ENCODE measurements at places on chromosomes 5 and 9.

GRCh38 chr5:157306692-157307471 is 41.0 kb downstream of the CYFIP2 start:
- no peak for DNase-seq

DNA sequence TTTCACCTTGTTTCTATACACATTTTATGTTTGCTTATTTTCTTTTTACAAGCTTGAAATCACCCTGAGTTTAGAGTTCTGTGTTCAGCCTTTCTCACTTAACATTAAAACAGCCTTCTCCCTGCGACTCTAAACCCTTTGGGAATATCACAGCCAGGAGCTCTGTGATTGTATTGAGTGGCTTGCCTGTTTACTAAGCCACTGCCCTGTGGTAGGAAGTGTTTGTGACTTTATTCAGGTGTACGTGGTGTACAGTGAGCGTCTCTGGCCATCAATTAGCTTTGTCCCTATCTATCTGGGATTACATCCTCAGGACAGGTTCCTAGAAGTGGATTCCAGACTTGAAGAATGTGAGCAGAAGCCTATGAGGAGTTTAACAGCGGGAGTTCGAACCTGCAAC is 11.0 kb upstream of the NEURL1B start:
- DNase-seq, result no peak

DNA sequence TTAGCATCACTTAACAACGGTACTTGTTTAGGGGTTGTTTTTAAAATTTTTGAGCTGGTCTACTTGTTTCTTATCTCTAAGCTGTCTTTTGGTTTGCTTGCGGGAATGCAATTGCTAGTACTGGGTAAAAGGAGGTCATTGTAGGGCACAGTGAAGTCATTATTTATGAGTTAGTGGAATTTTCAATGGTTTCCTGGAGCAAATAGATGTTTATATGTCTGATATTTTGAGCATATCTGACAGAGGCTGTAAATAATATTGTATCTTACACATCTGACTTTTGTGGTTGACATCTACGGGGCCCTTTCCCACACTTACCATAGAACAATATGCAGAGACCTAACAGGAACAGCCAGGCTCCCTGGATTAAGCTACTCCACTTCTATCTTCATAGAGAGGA is 90.4 kb upstream of the IL6ST start:
- no peak for DNase-seq

- peak; percentile 40 for DNase-seq
Measured at GRCh38 chr5:96868603-96869371, 7.5 kb upstream of the ERAP2 start.

DNA sequence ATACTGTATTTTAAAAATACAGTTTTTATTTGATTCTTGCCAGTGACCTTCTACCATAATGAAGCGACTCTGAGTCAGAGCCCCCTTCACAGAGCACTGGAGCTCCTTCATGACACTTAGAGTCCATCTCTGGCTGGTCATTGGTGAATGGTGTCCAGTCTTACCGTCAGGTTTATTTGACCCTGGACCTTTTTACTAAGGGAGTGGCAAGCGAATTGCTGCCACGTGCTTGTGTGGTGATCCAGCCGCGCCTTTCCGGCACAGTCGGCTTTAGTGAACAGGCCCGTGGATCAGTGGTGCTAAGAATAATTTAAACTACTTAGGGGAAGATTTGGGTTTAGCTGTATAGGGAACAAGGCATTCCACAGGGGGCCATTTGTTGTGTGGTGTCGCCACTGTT is 48.5 kb downstream of the PRRC2B start:
- no peak for DNase-seq

GRCh38 chr5:21254161-21254560 is 1266.2 kb upstream of the CDH18 start:
- no peak for DNase-seq

- DNase-seq, result no peak
Measured at GRCh38 chr5:51632793-51633192, 249.5 kb downstream of the ISL1 start.

DNA sequence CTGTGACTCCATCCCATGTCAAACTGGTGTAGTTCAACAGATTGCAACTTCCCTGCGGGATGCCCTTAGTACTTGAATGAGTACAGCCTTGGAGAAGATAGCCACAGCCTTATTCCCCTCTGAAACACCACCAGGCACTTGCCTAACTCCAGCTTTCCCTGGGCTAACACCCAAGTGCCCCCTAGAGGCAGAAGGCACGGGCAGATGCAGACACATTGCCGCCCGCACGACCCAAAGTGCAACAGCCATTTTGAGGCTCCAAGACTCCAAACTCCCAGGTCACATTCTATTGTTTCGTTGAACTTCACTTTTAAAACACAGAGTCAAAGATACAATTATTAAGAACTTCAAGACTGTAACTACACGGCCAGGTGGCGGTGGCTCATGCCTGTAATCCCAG is 163.6 kb upstream of the CDH6 start:
- no peak for DNase-seq

DNA sequence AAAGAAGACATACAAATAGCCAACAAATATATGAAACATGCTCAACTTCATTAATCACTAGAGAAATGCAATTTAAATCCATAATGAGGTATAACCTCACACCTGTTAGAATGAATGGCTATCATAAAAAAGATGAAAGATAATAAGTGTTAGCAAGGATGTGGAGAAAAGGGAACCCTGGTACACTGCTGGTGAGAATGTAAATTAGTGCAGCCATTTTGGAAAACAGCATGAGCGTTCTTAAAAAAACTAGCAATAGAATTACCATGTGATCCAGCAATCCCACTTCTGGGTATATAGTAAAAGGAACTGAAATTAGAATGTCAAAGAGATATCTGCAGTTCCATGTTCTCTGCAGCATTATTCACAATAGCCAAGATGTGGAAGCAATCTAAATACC is 64.2 kb upstream of the CEP78 start:
- no peak for DNase-seq

DNA sequence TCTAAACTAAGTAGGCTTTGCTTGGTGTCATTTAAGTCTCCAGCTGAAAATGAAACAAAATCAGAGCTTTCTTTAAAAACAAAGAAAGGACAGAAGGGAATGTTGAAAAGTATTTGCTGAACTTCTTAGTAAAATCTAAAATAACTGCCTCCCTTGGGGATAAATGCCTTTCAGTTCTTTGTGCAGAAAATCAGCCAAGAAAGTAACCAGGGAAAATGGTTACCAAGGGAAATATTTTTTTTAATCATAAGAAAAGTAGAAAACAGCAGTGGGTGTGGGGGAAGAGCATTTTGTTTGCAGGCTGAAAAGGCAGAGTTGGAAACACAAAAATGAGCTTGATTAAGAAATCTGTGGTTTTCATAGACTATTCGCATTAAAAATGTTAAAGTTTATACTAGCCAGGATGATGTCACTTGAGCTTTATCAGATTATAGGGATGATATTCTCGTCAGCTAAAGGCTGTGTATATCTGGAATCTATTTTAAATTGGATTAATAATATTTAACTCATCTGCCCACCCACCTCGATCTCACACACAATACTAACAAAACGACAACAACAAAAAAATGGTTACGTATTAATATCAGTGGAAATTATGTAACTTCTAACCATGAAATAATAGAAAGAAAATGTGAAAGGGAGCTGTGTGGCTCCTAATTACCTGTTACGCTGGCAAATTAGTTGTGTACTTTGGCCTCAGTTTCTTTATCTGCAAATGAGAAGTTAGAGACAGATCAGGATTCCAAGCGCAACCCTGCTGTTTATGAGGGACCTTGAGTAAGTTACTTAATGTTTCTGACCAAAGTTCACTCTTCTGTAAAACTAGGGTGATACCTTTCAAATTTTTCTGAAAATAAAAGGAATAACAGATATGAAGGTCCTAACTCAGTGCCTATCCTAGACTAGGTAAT is at the start of gene ECM2:
ECM2 (minus strand) TSS at position 51 of the 911 bp plus-strand sequence. CDS start 13,124 bp downstream, outside the sequence.
- DNase-seq, result no peak

DNA sequence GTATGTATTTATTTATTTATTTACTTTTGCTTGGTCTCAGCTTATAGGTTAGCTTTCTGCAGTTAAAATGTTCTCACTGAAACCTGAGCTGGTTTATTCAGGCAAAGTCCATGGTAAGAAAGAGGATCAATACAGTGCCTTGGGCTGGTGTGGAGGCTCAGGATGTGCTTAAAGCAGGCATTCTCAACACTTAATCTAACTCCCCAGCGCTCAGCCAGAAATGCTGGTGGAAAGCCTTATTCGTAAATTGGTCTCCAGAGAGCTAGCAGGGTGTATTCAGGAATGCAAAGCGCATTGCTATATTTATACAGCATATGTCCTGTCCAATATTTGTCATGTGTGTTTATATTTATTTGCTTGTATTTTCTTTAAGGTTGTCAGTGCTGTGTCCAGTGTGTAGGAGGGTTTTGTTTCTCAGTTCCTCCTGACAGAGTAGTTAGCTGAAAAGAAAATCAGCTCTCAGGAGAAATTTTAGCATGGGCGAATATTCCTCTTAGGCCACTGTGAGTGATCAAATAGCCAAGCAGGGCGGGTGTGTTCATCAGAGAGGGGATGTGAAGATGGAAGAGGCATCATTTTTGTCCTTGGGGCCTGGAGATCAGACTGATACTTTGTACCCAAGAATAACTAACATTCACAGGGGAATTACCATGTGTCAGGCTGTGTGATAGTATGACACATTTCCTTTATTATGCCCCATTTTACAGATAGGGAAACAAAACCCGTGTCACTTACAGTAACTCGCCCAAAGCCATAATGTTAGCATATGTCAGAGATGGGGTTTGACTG is 65.8 kb downstream of the DOCK2 start:
- no peak for DNase-seq

GRCh38 chr9:87116492-87116891 is 169.2 kb upstream of the GAS1 start:
- DNase-seq, result no peak

DNA sequence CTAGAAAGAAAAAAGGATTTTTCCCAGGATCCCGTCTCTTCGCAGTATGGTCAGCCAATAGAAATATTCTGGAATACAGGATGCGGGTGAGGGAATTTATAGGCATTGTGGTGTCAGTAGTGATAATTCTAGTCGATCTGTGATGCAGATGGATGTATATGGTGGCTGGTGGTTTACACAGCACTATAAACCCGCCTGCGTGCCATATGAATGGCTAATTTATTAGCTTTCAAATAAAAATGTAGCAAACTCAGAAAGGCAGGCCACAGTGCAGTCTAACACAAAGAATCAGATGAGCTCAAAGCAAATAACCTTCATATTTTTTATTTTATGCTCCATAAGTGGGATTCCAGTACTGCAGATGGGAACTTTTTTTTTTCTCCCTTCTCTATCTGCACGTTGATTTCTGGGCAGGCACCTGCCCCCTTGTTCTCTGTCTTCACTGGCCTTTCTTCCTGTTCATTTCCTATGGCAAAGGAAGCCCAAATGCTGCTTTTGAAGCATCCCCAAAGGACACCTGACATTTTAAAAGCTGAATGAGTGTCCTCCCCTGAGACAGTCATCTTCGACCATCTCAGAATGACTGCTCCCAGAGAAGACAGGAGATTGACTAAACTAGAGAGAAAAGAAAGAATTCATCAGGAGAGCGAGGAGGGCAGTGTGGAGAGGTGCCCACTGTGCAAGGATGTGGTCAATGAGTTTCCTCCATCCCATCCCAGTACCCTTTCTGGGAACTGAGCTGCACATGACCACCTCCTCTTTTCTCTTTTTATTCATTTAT is 52.1 kb downstream of the SEMA6A start:
- DNase-seq, result no peak

- DNase-seq, result no peak
Measured at GRCh38 chr5:56565644-56566043, 249.7 kb upstream of the MAP3K1 start.

DNA sequence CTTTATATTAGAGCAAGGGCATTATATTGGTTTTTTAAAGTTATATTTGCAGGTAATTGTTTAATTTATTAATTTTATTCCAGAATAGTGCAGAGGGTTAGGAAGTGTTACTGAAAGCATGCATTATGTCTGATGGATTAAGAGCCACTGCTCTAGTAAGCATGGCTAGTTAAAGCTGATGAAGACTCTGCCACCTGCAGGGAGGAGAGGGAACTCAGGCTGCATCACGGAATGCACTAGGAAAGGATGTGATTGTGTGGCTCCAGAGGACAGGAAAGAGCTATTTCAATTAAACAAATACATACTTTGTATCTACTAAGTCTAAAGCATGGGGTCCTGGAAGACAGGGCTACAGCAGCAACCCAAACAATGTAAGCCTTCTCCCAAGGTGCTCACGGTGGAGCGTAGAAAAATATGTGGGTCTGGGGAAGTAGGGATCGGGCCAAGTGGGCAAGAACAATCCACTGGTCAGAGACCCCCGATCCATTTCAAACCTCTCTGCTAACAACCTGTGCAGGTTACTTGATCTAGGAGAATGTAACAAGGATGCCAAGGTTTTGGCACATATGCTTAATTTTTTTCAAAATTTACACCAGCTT is 15.3 kb upstream of the GRXCR2 start:
- DNase-seq, result peak; percentile 72

DNA sequence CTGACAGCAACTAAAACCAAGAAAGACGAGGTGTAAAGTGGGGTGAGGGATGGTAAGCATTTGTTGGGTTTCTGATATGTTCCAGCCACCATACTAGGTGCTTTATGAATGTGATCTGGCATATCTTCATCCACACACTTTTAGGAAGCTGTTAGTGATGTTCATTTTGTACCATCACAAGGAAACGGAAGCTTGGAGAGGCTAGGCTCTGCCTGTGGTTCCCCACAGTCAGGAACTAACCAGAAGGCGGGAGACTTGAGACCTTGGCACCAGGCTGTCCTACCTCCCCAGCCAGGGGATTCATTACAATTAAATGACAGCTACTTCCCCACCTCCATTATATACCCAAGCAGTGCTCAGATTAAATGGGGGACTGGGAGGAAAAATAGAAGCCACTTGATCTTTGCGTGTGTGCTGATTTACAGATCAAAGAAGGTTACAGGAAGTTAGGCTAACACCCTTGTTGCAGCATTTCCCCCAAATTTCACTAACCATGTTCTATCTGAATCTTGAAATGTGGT is 43.0 kb downstream of the SFXN1 start:
- no peak for DNase-seq

GRCh38 chr5:16378762-16379161 is 86.8 kb downstream of the ZNF622 start:
- DNase-seq, result no peak

- DNase-seq, result no peak
Measured at GRCh38 chr5:3033033-3033755, 281.7 kb upstream of the IRX2 start.

DNA sequence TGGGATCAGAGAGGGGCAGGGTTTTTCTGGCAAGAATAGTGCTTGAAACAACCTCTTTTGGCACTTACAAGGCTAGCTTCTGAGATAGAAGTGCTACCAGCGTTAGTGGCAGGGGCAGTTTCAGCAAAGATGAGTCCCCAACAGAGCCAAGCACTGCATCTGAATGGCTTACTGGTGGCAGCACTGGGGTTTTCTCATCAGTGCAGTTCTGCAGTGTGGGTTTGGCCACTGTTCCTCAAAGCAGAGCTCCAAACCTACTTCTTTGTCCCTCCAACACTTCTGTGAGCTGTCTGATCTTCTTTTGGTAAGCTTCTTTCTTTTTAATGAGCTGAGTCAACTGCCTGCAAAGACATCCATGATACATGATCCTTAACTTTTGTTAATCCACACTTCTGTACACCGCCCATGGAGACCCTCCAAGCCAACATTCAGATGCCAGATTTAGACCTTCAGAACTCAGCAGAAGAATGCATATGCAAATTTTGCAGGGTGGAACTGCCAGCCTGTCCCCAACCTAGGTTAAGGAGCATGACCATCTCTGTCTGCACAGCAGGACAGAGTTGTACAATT is 29.9 kb upstream of the FSTL4 start:
- DNase-seq, result no peak

- peak; percentile 66 for DNase-seq
Measured at GRCh38 chr5:135944967-135945560, 9.7 kb downstream of the LECT2 start.

Data from Calu3 (cell line).